ENCODE measurements at places on chromosomes 6 and 20.

GRCh38 chr6:81465859-81466258, 286.6 kb downstream of the TENT5A start:
- no peak for DNase-seq

DNA sequence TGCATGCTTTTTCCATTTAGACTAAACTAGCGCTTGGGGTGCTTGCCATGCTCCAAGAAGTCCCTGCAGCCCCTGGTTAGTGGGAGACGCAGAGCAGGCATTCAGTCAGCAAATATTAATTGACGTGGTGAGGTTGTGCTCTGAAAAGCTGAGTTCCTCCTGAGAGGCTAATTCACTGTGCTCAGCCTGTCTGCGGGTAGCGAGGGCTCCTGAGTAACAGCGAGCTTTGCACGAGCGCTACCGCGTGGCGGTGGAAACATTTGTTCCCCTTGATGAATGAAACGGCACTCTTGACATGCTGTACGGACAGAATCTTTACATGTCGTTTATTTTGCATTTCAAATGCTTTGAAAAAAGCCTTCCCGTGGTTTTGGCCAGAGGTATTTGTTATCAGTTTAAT, 170.6 kb upstream of the AGPAT4 start:
- DNase-seq: no peak

DNA sequence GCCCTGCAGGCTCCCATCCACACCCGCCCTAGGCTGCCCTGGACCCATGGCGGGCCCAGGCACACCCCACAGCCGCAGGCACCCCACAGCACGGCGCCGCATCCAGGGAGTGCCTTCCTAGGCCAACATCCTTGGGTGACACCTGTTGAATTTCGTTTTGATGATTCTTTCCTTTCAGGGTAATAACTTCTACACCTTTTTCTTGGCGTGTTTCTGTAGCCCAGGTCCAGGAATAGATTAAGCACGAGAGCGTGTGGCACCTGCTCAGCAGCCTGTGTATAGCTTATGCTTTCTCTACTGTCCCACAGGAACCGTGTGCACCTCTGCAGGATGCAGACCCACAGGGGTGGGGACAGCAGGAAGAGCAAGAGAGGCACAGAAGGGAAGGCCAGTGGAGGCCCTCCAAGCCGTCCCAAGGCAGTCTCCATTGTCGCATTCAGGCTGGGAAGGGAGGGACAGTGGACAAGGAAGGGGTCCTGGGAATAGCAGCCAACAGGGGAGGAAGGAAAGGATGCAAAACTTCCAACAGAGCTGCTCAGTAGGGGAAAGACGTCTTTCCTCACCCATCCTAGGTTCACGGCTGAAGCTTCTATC, 118.1 kb upstream of the AFDN start:
- no peak for DNase-seq

- no peak for DNase-seq
Observed at GRCh38 chr6:89387516-89388201, 24.4 kb downstream of the RRAGD start.

DNA sequence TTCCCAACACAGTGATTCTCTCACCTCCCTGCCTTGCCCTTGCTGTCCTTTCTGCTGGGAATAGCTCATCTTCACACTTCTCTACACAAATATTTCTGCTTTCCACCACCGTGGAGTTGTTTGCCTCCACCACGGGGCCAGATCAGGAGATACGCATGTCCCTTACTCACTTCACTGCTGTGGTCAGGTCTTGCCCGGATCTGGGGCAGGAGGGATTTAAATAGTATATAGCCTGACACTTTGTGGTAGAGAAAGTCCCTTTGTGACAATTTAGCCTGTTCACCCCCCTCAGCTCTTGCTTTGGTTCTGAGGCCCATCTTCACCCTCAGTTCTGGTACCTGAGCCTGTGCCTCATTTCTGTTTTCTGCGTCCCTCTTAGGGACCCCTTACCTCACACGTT, 92.6 kb upstream of the PREP start:
- no peak for DNase-seq

DNA sequence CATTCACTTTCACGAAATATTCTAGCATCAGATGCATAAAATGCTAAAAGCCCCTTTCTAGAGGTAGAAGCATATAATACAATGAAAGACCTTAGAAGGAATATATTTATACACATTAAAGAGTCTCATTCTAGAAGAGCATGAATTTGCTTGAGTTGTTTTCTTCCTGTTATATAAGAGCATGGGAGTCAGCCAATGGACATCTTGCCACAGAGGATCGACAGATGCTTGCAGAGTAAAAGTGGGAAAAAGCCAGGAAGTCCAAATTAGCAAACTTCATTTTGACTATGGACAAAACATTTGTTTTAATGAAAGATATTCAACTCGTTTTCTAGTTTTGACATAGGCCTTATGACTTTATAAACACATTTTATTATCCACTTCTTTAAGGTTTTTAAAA, 44.2 kb upstream of the RIPPLY2 start:
- DNase-seq: no peak

GRCh38 chr6:34663831-34664255, 32.7 kb downstream of the ILRUN start:
- DNase-seq: no peak

- DNase-seq: no peak
Observed at GRCh38 chr6:15946701-15947385, 182.0 kb upstream of the MYLIP start.

GRCh38 chr6:2560917-2561698, 189.6 kb downstream of the MYLK4 start:
- no peak for DNase-seq

DNA sequence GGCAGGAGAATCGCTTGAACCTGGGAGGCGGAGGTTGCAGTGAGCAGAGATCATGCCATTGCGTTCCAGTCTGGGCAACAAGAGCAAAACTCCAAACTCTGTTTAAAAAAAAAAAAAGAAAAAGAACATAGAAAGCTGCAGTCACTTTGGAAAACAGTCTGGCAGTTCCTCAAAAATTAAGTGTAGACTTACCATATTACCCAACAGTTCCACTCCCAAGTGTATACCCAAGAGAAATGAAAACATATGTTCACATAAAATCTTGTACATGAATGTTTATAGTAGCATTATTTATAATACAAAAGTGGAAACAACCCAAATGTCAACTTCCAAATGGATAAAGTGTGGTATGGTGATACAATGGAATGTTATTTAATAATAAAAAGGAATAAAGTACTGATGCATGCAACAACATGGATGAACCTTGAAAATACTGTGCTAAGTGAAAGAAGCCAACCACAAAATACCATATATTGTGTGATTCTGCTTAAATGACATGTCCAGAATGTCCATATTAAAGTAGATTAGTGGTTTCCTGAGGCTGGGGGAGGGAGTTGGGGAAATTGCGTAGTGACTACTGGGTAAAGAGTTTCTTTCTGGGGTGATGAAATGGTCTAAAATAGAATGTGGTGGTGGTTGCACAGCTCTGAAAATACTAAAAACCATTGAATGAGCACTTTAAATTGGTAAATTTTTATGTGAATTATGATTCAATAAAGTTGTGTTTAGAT, 62.9 kb downstream of the SUN5 start:
- DNase-seq: no peak
